ENCODE measurements at places on chromosomes 13 and 19.

- no peak for DNase-seq
These were observed 7.2 kb downstream of the ADGRE2 start for GRCh38 chr19:14770944-14771839.

GRCh38 chr13:75652726-75653125, 16.6 kb downstream of the LMO7 start:
- no peak for DNase-seq

GRCh38 chr19:31257426-31258130, 91.7 kb downstream of the TSHZ3 start:
- no peak for DNase-seq

- no peak for DNase-seq
These were observed 787.7 kb downstream of the UQCRFS1 start for GRCh38 chr19:28425046-28425931.

GRCh38 chr13:35512271-35512920, 35.9 kb upstream of the MAB21L1 start:
- no peak for DNase-seq

DNA sequence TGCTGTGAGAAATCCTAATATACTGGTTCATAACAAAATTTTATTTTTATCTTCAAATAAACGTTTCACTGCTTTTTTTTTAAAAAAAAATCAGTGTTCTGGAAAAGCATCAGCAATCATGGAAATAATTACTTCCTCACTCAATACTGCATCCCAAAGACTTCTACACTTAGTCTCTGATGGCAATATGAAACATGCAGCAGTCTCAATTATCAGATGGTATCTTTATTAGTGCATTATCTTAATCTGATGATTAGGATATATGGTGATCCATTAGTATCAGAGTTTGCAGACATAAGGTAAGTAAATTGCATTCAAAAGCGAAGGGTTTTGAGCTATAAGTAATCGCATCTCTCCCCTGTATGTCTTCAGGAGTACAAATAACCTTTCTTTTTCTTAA, 218.3 kb upstream of the EDNRB start:
- DNase-seq, result no peak

GRCh38 chr19:15149737-15150136, 42.5 kb downstream of the SYDE1 start:
- DNase-seq, result no peak

Measured in NCI-H2081 (cell line).